ENCODE measurements at places on chromosomes 7 and 10. TPM values are rescaled to one million over a fixed set of nuclear protein-coding genes. Genes with fewer than 3 reads are reported as not detected.

NPSR1 gene
- not detected for total RNA-seq

RNF133 gene
- total RNA-seq = 1.00 TPM

SLC39A12 gene
- total RNA-seq = not detected

SCART1 gene
- total RNA-seq = 0.46 TPM

SUFU gene
- total RNA-seq = 2.9 TPM

KIAA1549 gene
- total RNA-seq = 1.8 TPM

GNGT1 gene
- not detected for total RNA-seq

REPIN1 gene
- total RNA-seq = 108 TPM

HPSE2 gene
- not detected for total RNA-seq

CFAP43 gene
- 0.24 TPM for total RNA-seq

C1GALT1 gene
- total RNA-seq = 65.9 TPM

SERPINE1 gene
- 9.2 TPM for total RNA-seq

DDX50 gene
- 38.2 TPM for total RNA-seq

AKR1D1 gene
- 37.0 TPM for total RNA-seq

TMEM270 gene
- not detected for total RNA-seq

DDX21 gene
- total RNA-seq = 243 TPM

SCIN gene
- total RNA-seq = not detected

ELFN1 gene
- total RNA-seq = 0.18 TPM

NKX6-2 gene
- not detected for total RNA-seq

PPP1R3A gene
- not detected for total RNA-seq

CRTAC1 gene
- total RNA-seq = not detected

HNRNPF gene
- total RNA-seq = 449 TPM

PRLHR gene
- total RNA-seq = not detected

RBM20 gene
- total RNA-seq = 0.02 TPM

CCL24 gene
- not detected for total RNA-seq

TMEM26 gene
- total RNA-seq = not detected

CALML3 gene
- not detected for total RNA-seq

MAT1A gene
- total RNA-seq = 101 TPM

SAMD9L gene
- not detected for total RNA-seq

OPALIN gene
- not detected for total RNA-seq

NEBL gene
- total RNA-seq = not detected

TBX20 gene
- not detected for total RNA-seq

HMX3 gene
- total RNA-seq = not detected

DUS4L gene
- 10.6 TPM for total RNA-seq

CYP2C19 gene
- not detected for total RNA-seq

INSIG1 gene
- 0.11 TPM for total RNA-seq

CFAP70 gene
- total RNA-seq = 0.13 TPM

SLC26A5 gene
- total RNA-seq = 0.11 TPM

CD36 gene
- 3.4 TPM for total RNA-seq

SPDYE2 gene
- not detected for total RNA-seq

OR2A42 gene
- not detected for total RNA-seq

ALOX5 gene
- total RNA-seq = not detected

RBM17 gene
- 77.5 TPM for total RNA-seq

Data from HepG2 (cell line).